ENCODE measurements at places on chromosomes 4 and X.

DNA sequence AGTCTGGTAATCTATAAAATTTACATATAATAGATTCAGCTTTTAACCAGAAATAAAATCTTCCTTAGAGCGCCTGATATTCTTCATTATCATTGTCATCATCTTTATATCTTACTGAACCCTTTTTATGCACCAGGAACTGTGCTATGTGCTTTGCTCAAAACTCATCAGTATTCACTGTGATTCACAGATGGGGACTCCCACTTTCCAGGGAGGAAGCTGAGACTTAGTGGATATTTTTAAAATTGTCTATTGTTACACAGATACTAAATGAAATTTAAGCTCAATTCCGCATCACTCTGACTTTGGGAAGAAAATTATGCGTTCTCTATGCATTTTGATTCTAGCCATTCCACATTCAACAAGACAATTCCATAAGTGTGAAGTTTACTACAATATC is 34.8 kb upstream of the SULT1E1 start:
- no peak for DNase-seq

DNA sequence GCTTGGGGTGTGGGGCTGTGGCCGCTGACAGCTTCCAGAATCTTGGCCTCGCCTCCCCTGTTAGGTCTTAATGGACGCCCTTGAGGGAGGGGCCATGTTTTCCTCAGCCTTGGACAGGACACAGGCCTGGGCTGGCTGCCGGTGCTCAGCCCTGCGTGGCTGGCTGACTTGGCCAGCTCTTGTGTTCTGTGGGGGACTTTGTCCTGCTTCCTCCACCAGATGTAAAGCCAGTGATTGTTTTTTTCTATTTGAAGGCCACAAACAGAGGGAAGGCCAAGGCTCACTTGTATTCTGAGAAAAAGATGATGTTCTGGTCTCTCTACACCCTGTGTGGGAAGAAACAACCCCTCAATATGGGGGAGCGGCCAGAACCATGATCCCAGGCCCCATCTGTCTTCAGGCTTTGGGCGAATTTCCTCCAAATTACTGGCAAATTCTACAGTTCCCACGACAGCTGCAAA is 71.3 kb downstream of the HTRA3 start:
- no peak for DNase-seq

DNA sequence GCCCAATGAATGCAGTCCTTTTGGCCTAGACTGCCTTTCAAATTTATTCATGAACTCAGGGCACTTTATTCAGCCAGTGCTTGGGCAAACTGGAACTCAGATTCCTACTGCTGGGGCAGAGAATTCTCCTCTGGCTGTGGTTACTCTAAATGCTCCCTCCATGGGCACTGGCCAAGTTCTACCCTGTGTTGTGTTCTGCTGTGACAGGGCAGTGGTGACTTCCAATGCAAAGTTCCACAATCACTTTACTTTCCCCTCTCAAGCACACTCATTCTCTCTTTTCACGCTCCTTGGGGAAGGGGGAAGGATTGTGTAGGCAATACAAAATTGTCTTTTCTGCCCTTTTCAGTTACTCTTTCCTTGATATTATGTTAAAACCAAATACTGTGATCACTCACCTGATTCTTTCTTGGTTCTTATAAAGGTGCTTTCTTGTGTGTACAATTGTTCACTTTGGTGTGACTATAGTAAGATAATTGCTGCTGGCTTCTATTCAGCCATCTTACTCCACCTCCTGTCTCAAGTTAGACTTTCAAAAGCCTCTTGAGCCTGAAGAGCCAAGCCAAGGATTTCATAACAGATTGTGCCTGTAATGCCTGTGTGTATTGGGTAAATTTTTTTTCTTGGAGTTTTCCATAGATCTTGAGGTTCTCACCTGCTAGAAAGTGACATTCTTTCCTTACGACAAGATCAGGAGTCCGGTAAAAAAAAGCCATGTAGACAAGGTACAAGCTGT is 1078.6 kb downstream of the FAM133A start:
- no peak for DNase-seq

GRCh38 chr4:92969650-92970379 is 666.0 kb downstream of the GRID2 start:
- no peak for DNase-seq

- DNase-seq, result no peak
Observed at GRCh38 chr4:121195649-121196048, 31.5 kb upstream of the TNIP3 start.

- no peak for DNase-seq
Observed at GRCh38 chrX:116417214-116417613, 19.2 kb upstream of the SLC6A14 start.

- no peak for DNase-seq
Observed at GRCh38 chrX:1239681-1240142, 27.3 kb upstream of the CRLF2 start.
